ENCODE measurements at places on chromosomes 7 and 10.
A peak's percentile ranks its signal among the peaks of the same experiment; 100 is the strongest.

DNA sequence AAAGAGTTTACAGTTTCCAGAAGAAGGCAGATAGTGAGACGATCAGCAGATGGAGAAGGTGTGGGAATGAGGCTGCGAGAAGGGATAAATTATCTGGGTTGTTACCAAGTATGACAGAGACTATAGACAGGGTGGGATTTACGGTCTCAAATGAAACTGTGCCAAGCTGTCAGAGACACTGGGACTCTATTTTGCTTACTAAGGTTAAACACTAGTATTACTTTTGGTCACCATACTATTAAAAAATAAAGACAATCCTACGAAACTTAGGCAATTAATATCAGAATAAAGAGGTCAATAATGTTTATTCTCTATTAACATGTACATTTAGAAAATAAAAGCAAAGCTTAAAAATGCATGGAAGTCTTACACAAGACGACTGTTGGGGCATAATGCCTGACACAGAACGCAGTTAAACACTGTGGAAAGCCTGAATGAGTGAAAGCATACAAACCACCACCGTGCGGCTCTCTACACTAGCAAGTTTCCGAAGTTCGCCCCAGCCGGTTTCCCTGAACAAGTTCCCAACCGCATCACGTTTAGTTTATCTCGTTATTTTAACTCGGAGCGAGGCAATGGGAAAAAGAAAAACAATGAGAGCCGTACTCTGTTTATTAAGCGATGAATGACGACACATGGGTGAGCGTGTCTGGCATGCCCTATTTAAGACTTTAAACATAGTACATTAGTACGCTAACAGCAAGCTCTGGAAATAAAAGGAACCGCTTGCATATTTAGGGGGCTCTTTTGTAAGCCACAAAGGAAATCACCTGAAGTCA, 909 bp upstream of the CC2D2B start:
- H3K4me3 ChIP-seq, result peak overlapping the region; percentile 83
- DNase-seq, result peak; percentile 54
- H3K27ac ChIP-seq, result no peak overlapping the region
- peaks cover 3% of the 10 kb centered on the region for H3K4me1 ChIP-seq

GRCh38 chr10:47047577-47048525, 136.6 kb downstream of the PTPN20 start:
- H3K27me3 ChIP-seq, result no peaks in the 10 kb centered on the region
- H3K4me1 ChIP-seq, result peaks cover 17% of the 10 kb centered on the region
- no peak overlapping the region for H3K4me3 ChIP-seq
- H3K36me3 ChIP-seq, result no peaks in the 10 kb centered on the region

DNA sequence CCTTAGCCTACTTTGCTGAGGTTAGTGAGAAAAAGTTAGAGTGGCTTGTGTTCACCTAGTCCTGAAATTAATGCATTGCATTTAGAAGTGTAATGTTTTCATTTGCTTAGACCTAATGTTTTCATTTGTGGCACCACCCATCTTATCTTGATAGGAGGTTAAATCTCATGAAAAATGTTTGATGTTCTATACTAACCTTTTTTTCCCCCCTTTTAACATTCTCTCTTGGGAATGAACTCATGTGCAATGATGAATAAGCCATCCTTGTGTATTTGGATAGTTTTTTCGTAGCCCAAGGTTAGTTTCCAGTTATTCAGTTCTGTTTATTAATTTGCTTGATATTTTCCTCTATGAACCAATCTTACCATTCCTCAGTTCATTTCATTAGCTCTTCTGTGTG, 2.8 kb downstream of the FHIP2A start:
- no peak overlapping the region for H3K27ac ChIP-seq
- H3K4me1 ChIP-seq, result peaks cover 20% of the 10 kb centered on the region
- DNase-seq, result no peak
- no peak overlapping the region for H3K4me3 ChIP-seq

DNA sequence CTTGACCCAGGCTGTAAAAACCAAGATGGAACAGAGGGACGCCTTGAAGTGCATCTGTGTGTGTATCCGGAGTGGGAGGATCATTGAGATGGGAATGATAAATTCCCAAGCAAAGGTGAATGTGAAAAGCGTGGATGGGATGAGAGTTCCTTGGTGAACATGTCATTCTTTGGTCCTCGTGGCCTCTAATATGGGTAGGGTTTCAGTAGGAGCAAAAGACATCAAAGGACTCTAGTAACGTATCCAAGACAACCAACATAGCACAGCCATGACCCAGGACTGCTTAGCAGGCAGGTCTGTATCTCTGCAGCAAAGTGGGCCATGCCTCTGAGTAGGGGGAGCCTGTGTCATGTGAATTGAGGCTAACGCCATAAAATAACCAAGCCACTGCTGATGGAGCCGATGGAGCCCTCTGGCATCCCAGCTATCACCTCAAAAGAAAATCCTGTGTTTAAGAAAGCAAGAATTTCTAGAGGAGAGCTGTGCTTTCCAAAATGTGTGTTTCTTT, 98.6 kb downstream of the CCDC3 start:
- H3K4me3 ChIP-seq, result no peak overlapping the region
- DNase-seq, result no peak
- H3K27ac ChIP-seq, result no peak overlapping the region
- H3K36me3 ChIP-seq, result no peaks in the 10 kb centered on the region

- no peak overlapping the region for H3K4me3 ChIP-seq
- H3K27ac ChIP-seq, result no peak overlapping the region
- no peaks in the 10 kb centered on the region for H3K4me1 ChIP-seq
- H3K36me3 ChIP-seq, result no peaks in the 10 kb centered on the region
- DNase-seq, result no peak
These were observed 14.8 kb upstream of the MTURN start for GRCh38 chr7:30119890-30120577.

DNA sequence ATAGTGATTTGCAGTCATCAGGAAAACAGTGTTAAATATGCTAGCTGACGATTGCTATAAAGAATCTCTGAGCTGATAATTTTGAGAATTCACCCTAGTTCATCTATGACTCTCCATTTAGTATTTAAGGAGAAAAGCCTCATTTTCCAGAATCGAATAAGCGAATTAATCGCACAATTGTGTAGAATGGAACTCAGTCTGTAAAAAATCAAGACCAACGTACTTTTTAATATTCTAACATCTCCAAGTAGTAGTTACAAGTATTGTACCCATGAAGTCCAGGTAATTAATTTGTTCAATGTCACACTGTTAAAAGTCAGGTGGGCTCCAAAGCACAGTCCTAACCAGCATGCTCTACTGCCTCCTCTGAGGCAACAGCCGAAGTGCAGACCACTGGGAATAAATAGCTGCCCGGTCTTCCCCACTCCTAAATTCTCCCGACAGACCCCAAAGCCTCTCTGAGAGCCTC, 380 bp upstream of the AGBL3 start:
- H3K27me3 ChIP-seq, result no peaks in the 10 kb centered on the region
- peak overlapping the region; percentile 92 for H3K27ac ChIP-seq
- H3K36me3 ChIP-seq, result no peaks in the 10 kb centered on the region

DNA sequence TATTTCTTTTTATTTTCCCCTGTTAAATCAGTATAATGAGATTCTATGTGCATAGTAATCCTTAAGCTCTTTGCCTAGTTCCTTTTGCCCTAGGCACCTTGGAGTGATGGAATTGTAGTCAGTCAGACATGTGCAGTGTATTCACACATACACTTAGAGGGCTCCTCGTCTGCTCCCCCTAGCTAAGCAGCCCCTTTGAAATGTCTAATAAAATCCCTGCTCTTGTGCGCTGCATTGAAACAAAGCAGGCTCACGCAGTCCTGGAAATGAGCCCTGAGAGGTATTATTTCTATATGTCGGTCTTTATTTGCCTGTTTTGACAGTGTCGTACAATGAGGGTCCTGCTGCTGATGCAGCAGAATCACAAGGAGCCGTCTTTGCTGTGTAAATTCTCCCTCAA, 258.7 kb downstream of the AUTS2 start:
- no peaks in the 10 kb centered on the region for H3K4me1 ChIP-seq
- no peak for DNase-seq
- no peaks in the 10 kb centered on the region for H3K36me3 ChIP-seq
- no peaks in the 10 kb centered on the region for H3K27me3 ChIP-seq
- no peak overlapping the region for H3K4me3 ChIP-seq

DNA sequence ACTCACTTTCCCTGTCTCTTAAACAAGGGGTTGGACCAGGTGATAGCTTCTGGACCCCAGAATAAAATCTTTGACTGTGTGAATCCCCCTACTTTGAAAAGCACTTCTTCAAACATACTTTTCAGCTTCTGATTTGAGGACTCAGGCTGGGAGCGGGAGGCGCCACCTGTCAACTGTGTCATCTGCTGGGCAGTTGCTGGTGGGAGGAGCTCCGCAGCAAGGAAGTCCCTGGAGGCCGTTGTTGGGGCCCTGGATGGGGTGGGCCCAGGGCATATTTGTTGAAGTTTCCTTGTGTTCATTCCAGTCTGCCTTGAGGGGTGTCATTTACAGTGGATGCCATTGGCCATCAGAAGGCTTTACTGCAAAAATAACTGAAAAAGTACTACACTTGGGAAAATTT, 197.7 kb downstream of the CCDC3 start:
- no peak overlapping the region for H3K27ac ChIP-seq
- DNase-seq, result no peak
- H3K36me3 ChIP-seq, result peaks cover 3% of the 10 kb centered on the region
- no peaks in the 10 kb centered on the region for H3K4me1 ChIP-seq

DNA sequence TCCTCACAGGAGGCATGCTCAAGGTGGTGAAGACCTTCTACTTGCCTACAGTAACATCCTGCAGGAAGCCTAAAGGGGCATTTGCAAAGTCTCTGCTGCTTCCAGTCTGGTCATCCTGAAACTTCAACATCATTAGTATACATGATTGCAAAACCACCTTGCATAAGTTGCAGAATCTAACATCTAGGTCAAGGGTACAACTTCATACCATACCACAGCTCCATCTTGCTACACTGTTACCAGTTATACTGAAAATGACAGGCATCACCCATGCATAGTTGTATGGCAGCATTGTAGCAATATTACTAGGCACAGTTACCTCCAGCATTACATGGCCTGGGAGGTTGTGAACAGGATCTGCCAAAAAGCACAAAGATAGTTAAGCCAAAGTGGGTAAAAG, 13.7 kb upstream of the MACROH2A2 start:
- H3K4me3 ChIP-seq, result no peak overlapping the region
- H3K36me3 ChIP-seq, result no peaks in the 10 kb centered on the region
- DNase-seq, result no peak
- H3K27ac ChIP-seq, result no peak overlapping the region

- no peak for DNase-seq
- H3K36me3 ChIP-seq, result no peaks in the 10 kb centered on the region
- H3K4me1 ChIP-seq, result no peaks in the 10 kb centered on the region
- H3K4me3 ChIP-seq, result no peak overlapping the region
These were observed 95.4 kb downstream of the TES start for GRCh38 chr7:116305485-116306408.

DNA sequence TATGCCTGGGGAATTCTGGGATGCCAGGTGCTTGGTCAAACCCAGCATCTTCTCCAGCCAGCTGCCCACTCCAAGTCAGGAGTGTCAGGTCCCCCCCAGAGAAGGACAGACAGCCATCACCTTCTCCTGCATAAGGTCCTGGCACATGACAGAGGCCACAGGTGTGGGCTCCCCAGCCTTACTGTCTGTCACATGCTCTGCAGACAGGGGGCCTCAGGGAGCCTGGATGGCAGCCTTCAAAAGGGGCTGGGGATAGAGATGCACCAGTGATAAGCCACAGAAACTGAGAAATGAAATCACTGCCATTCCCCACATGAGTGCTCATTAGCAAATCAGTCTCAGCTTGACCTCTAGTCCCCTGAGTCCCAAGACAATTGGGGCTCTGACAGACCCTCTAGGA, 72.9 kb downstream of the PLXNA4 start:
- no peaks in the 10 kb centered on the region for H3K4me1 ChIP-seq
- no peaks in the 10 kb centered on the region for H3K36me3 ChIP-seq
- no peak overlapping the region for H3K27ac ChIP-seq
- no peak for DNase-seq

- no peak for DNase-seq
- H3K27me3 ChIP-seq, result no peaks in the 10 kb centered on the region
- no peak overlapping the region for H3K27ac ChIP-seq
These were observed 24.3 kb downstream of the PDZD8 start for GRCh38 chr10:117350909-117351308.

- H3K36me3 ChIP-seq, result peaks cover 44% of the 10 kb centered on the region
- H3K4me1 ChIP-seq, result peaks cover 14% of the 10 kb centered on the region
- H3K27me3 ChIP-seq, result no peaks in the 10 kb centered on the region
- no peak overlapping the region for H3K27ac ChIP-seq
- no peak overlapping the region for H3K4me3 ChIP-seq
These were observed 31.5 kb downstream of the CUL1 start for GRCh38 chr7:148729984-148730733.

DNA sequence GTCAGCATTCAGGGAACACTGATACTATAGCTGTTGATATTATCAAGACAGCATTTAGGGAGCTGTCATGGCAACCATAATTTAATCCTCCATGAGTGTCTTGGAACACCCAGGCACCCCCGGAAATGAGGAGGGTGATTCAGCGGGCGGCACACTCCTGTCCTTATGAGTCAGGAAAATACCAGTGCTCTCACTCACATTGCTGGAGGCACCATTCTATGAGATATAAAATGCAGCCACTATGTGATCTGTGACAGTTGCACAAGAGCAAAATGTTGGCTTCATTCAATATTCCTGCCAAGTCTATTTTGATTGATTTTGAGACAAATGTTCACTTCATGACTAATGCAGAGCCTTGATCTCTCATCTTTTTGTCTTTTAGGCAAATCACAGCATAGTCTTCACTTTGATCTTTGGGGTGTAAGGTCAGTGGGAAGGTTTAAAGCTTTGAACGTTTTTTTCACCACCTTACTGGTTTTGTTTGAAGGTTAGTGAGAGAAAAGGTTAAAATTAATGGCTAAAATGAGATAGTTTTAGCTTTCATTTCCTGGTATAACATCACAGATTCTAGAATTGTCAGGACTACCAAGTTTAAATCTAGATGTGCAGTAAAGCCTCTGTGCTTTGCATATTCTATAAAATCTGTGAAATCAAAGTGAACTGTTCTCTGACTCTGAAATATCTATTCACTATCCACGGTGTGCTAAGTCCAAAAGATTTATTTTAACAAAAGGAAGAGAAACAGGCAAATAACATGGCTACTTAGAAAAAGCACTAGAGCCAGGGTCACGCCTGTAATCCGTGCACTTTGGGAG, 12.4 kb upstream of the ARHGAP12 start:
- no peaks in the 10 kb centered on the region for H3K4me1 ChIP-seq
- DNase-seq, result no peak
- H3K27me3 ChIP-seq, result no peaks in the 10 kb centered on the region
- H3K36me3 ChIP-seq, result no peaks in the 10 kb centered on the region
- no peak overlapping the region for H3K4me3 ChIP-seq
- H3K27ac ChIP-seq, result no peak overlapping the region

All from CD4-positive, alpha-beta T cell (primary cell).